ENCODE measurements at places on chromosomes 6 and 20.

DNA sequence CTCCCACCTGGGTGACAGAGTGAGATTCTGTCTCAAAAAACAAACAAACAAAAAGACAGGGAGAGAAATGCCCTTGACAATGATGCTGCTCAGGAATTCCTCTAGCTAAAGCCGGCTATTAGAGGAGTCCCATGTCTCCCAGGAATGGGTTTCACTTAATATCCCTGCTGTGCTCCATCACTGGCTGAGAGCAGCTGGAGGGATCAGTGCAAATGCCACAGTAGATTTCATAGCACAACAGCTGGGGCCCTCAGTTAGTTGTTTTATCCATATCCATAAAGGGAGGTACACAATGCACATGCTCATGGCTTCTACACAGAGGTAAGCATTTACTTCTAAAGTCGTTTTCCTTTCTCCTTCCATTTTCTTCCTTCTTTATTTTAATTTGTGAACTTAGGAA, 742.0 kb upstream of the POU3F2 start:
- no peak for DNase-seq

DNA sequence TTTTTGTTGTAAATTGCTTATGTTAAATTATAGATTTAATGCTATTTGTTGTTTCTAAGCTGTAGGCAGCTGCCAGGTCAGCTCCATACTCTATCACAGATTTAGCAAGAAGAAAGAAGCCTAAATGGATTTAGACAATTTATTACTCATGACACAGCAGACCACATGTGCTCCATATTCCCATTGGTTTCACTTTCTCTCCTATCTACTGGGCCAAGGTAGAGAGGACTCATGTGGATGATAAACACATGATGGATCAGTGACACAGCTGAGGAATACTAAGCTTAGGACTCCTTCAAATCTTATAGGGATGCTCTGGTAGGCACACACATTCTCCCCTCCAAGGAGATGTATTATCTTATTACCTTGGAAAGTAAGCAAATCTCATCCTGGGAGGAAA, 553.0 kb upstream of the ADGRB3 start:
- no peak for DNase-seq

GRCh38 chr6:30533460-30534294, 22.6 kb downstream of the GNL1 start:
- DNase-seq = no peak

GRCh38 chr6:50831186-50831585, 12.5 kb downstream of the TFAP2B start:
- no peak for DNase-seq

DNA sequence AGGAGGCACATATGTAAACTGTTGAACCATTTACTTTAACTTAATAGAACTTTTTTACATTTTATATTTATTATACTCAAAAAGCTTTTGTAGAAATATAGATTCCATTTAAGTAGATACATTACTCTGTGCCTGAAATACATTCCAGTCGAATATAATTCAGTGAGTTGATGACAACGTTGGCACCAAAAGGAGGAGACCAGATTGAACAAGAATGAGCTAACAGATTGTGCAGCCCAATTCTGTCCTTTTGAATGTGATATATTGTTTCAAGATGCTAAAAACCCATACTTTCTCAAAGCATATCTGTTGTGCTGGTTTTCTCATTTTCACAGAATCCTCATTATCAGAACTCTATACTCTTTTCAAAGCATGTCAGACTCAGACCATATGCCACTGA, 147.4 kb upstream of the SIM1 start:
- DNase-seq = no peak

GRCh38 chr6:36386495-36387439, 702 bp downstream of the ETV7 start:
- peak; percentile 23 for DNase-seq

DNA sequence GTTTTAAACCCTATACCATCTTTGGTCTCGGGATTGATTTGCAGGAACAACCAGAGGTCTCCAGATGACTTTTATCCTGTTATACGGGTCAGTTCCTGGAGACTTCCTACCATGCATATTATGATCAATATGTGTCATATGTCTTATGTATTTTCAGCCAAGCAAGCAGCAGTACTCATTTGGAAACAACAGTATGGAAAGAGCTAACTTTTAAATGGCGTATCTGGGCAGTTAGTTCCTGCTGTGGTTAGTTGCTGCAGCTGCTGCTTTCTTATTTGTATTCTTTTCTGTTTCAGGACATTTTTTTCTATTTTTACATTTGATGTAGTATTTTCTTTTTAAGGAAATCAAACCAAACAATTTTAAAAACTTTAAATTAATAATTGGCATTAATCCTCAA, 207.5 kb downstream of the MANEA start:
- DNase-seq = no peak

DNA sequence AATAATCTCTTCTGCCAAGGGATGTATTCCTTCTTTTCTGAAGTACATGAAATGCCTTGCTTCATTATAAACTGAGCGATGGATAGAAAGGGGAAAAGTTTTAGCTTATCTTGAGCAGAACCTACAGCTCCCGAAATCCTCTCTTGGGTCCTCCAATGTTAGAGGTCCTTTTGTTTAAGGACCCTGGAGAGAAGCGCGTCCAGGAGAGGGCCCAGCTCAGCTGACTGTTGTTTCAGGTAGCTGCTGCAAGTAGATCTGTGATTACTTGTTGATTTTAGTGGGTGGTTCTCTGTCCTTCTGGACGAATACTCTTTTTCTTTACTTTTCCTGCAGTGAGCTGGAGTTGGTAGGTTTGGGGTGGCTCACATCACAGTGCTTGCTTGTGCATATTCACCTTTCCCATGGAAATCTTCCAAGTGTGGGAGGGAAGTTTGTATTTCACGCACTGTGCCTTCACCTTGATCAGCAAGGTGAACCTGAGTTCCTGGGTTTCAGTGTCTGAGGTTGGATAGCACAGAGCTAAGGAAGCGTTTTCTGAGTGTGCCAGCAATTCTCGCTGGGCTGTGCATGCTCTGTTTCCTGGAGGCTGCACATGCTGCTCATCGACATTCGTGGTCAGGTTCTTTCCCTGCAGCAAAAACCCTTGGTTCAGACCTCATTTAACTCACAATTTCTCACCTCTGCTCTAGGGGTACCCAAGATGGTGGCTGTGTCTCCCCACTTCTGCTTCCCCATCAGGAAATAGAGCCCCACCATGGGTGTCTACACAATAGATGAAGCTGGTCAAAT, 176.3 kb downstream of the JARID2 start:
- no peak for DNase-seq

DNA sequence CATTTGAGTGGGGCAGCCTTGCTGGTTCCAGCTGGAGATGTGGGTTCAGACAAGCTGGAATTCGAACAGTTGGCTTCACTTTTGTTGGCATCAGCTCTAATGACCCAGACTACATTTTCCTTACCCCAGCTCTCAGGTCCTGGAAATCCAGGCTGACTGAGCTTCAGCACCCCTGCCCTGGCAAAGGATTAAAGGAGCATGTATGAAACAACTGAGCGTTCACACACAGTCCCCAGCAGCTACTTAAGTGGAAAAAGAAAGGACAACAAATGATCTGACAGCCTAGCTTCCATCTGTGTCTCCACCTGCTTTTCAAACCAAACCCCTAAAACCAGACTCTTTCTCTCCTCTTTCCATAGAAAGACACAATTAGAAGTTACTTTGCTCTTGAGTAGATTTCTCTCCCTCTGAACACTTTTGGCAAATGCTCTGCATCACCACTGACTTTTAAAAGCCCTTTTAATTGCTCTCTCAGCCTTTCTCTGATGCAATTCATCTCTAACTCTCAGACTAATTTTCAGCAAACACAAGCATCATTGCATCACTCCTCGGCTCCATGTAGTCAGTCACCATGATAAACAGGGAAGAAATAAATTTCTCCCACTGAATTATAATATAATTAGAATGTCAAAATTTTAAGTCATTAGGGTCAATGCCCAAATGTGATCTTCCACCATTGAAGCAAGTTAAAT, 28.1 kb downstream of the ROS1 start:
- DNase-seq = no peak

GRCh38 chr6:2245877-2246863, 765 bp upstream of the GMDS start:
- no peak for DNase-seq

DNA sequence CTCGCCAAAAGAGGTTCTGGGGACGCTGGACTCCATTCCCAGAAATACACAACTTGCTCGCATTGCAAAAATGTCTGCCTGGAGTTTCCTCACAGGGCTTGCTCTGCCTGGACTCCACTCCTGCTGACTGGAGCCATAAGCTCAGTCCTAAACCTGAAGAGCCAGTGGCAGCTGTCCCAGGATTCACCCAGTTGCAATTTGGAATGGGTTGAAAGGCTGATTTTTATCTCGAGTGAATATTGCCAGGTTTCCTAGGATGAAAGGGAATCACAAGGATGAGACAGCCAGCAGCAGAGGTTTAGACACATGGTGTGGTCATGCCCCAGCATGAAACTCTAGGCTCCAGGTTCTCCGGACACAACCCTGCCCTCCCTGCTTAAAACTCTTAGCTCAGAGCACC, 223.3 kb downstream of the BMP7 start:
- no peak for DNase-seq

- DNase-seq = no peak
Observed at GRCh38 chr6:1182722-1183521, 129.0 kb upstream of the FOXQ1 start.

DNA sequence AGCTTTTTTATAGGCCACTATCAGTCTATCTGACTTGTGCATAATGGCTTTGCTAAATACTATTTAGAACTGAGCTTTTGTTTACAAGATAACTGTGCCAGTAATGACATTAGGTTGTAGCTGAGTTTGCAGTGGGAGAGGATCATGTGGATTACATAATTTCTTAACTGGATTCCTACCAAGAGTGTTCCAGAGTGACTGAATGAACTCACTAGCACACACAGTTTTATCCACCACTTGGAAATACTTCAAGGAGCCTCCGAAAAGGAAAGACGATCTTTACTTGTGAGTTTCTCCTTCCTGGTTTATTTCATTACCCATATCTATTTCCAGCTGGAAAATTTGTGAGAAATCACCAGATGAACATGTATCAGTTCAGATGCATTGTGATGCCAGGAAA, 10.9 kb upstream of the SYNE1 start:
- no peak for DNase-seq

- DNase-seq = no peak
Observed at GRCh38 chr6:6694368-6694780, 105.9 kb downstream of the LY86 start.

- no peak for DNase-seq
Observed at GRCh38 chr20:46020555-46020954, 8.5 kb upstream of the SLC12A5 start.

DNA sequence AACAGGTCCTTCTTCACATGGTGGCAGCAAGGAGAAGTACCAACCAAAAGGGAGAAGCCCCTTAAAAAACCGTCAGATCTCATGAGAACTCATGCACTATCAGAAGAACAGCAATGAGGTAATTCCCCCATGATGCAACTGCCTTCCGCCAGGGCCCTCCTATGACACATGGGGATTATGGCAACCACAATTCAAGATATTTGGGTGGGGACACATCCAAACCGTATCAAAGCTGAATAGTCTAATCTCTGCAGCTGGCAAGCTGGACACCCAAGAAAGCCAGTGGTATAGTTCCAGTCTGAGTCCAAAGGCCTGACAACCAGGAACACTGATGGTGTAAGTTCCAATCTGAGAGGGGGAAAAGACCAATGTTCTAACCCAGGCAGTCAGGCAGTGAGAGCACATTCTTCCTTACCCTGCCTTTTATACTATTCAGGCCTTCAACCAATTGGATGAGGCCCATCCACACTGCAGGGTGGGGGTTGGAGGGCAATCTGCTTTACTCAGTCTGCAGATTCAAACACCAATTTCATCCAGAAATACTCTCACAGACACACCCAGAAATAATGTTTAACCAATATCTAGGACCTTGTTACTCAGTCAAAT, 17.9 kb upstream of the CNKSR3 start:
- no peak for DNase-seq

- peak; percentile 61 for DNase-seq
Observed at GRCh38 chr20:54199721-54200176, 8.1 kb upstream of the PFDN4 start.

DNA sequence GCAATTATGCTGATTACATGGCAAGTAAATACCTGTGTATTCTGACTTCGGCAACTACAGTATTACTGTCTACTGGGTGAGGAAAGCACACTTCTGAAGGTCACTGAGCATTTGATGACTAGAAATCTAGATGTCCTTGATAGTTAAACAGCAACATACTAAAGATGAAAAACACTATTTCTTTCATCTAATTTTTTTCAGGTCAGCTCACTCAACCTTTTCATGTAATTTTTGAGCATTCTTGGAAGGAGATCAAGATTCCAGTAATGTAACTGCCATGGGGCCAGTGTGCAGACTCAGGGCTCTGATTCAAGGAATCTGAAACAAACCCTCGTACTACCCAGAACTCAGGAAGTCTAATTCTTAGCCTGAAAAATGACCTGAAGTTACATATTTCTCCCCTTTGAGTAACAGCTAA, 222.6 kb upstream of the TAB2 start:
- peak; percentile 63 for DNase-seq

GRCh38 chr6:119895626-119896025, 546.1 kb upstream of the MAN1A1 start:
- no peak for DNase-seq

DNA sequence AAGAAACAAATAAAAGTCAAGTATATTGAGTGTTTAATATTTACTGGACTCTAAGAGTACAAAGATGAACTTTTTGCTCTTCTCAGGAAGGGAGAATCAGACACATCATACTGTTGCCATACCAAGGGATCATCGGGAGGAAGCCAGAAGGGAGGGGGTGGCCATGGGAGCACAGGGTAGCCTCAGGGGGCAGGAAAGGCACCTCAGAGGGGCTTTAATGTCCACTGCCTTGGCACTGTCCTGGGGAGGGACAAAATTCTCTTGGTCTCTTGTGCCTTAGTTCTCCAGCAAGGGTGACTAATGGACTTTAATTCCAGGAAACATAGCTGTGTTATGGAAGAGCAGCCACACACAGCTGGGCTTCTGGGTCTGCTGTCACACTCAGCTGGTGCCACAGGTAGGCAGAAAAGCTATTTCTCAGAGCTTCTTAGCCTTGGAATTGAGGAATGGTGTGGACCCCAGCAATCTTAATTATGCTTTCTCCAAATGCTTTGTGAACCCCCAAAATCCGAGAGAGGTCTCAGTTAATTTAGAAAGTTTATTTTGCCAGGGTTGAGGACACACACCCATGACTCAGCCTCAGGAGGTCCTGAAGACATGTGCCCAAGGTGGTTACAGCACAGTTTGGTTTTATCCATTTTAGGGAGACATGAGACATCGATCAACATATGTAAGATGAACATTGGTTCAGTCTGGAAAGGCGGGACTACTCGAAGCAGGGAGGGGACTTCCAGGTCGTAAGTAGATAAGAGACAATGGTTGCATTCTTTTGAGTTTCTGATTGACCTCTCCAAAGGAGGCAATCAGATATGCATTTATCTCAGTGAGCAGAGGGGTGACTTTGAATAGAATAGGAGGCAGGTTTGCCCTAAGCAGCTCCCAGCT, 53.2 kb downstream of the MRAP2 start:
- DNase-seq = no peak
